ENCODE measurements at places on chromosomes 3 and 15.

- DNase-seq, result no peak
Measured at GRCh38 chr3:19757773-19758172, 176.2 kb downstream of the EFHB start.

DNA sequence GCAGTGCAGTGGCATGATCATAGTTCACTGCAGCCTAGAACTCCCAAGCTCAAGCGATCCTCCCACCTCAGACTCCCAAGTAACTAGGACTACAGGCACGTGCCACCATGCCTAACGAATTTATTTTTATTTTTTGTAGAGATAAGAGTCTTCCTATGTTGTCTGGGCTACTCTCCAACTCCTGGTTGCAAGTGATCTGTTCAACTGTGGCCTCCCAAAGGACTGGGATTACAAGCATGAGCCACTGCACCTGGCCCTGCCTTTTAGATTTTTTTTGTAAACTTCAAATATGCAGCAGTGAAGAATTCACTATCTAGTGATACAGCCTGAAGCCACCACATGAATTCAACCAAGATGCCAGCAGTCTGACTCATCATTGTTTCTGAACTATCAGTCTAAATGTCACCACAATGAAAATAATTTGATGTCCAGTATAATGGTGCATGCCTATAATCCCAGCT lies 32.7 kb downstream of the UBXN7 start:
- no peak for DNase-seq

- DNase-seq, result no peak
Measured at GRCh38 chr3:14791343-14791945, 27.3 kb upstream of the FGD5 start.

DNA sequence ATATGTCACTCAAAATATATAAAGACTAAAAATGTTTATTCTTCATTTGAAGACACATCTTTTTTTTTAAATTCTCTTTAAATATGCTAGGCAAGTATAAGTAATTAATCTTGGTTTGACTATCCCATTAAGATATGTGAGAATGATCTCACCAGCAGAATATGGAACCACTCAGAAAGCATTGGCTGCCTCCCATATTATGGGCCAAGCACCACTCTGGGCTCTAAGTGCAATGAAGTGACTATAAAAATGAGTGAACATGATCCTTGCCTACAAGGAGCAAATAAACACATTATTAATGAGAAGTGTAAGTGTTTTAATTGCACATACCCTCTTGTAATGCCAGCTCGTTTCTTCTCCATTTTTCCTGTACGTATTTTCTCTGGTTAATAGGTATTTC lies 328.5 kb downstream of the NAALADL2 start:
- DNase-seq, result no peak
